IPS-NIHi11 (cell line): ENCODE measurements at places on chromosomes 1 and 21.
A peak's percentile ranks its signal among the peaks of the same experiment; 100 is the strongest.

- DNase-seq, result no peak
Observed at GRCh38 chr1:117732065-117732797, 126.4 kb downstream of the TENT5C start.

DNA sequence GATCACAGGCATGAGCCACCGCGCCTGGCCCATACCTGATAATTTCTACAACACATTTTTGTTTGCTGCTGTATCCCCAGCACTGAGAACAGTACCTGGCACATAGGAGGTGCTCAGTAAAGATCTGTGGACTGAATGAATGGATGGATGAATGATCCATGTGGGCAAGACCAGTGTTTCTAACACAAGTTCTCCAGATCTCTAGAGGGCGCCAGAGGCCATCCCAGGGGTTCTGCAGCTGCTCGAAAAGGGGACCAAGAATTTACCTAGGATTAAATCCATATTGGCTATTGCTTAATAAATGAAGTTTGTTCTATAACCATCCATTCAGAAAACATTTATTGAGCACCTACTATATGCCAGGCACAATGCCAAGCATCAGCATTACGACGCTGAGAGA, 167.7 kb downstream of the ACTL8 start:
- peak; percentile 60 for DNase-seq

DNA sequence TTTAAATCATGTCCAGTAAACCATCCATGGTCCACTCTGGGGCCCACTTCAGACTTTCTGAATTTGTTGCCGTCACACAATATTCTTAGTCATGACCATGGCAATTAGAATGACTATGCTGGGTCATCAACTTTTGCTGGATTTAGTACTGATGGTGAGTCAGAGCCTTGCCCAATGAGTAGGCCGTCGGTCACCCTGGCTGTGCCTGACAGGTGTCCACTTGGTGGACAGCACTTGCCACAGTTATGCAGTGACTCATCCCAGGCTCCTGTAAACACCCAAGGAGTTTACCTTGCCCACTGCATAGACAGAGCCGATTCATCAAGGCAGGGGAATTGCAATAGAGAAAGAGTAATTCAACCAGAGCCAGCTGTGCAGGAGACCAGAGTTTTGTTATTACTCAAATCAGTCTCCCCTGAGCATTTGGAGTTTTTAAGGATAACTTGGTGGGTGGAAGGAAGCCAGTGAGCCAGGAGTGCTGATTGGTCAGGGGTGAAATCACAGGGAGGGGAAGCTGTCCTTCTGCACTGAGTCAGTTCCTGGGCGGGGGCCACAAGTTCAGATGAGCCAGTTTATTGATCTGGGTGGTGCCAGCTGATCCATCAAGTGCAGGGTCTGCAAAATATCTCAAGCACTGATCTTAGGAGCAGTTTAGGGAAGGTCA, 333.8 kb downstream of the PTPRU start:
- no peak for DNase-seq

GRCh38 chr1:115324649-115325420, 13.2 kb downstream of the NGF start:
- no peak for DNase-seq

GRCh38 chr1:181129771-181130606, 41.5 kb downstream of the IER5 start:
- DNase-seq, result no peak

- peak; percentile 41 for DNase-seq
Observed at GRCh38 chr1:5993556-5994491, 1.6 kb upstream of the NPHP4 start.
